ENCODE measurements at places on chromosomes 2 and 18.

GRCh38 chr2:143394062-143394461 lies 264.8 kb downstream of the ARHGAP15 start:
- no peak for DNase-seq

- no peak for DNase-seq
These were observed 36.5 kb upstream of the MAP2 start for GRCh38 chr2:209387389-209387788.

- no peak for DNase-seq
These were observed 396.8 kb upstream of the UBE2E3 start for GRCh38 chr2:180583441-180584140.

DNA sequence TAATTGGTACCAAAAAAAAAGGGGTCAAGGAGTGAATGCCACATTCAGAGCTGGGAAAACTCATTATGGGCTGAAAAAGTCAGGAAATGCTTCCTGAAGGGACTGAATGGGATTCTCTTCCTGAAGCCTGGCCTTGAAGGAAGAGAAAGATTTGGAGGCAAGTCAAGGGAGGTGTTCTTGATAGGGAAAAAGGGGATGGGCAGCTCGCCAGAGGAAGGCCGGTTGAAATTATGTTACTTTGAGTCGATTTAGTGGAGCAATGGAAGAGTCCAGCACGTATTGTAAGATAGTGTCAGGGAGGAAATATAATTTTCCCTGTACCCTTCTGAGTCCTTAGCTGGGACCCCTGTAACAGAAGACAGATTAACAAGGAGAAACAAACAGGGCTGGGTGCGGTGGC lies 115.3 kb upstream of the STPG4 start:
- DNase-seq: no peak

DNA sequence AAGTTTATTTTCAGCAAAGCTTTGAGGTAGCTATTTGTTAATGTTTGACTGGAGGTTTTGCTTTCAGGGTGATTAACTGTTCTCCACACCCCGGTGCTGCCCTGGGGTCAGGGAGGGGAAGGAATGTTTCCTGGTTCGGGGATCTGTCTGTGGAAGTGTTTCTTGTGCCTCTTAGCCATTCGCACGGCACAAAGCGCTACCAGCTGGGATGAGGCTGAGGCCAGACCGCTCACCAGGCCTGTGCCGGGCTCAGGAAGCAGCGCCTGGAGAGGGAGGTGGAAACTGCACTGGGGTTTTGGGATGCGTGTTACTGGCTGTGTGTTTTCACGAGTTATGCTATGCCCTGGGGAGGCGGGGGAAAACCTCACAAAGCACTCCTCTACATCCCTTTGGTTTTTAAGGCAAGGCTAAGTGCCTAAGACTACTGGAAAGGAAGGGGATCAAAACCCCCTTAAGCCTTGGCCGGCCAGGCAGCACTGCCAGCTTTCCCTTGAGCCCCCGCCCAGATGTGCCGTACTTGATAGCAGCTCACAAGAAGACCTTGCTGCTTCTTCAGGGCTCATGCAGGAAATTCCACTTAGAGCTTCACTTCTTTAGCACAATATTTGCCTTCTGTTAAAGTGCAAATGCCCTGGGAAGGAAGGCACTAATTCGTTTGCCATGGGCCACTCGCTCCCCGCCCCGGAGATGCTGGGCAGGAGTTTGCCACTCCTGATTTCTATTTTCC lies 65.7 kb upstream of the CNGA3 start:
- DNase-seq: no peak

DNA sequence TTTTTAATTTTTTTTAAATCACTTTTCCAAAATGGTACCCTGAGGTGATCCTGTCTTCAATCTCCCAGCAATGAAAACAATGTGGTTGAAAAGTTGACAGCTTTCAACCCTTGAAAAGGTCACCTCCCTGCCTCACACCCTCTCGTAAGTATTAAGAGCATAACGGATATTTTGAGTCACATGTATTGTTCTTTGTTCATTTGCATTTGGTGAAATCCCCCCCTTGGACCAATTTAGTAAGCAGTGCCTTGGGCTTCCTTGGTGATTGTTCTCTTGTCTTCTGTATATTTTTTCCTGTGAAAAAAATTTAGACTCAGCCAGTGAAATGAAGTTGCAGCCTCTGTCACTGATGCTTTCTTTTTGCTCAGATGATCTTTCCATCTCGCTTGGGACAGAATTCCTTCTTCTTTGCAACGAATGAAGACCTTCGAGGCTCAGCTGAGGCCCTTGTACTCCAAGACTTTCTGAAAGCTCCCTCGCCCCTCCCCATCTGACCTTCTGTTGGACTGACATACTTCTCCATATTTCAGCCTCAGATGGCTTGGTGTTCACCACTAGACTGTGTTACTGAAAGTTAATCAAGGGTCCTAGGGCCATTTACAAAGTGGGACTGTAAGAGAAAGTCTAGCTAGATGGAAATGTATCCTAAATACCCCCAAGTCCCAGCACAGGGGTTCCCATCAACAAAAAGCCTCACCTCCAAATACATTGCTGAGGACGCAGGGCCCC lies 158.4 kb downstream of the BCL2 start:
- DNase-seq: no peak

- DNase-seq: no peak
These were observed 12.6 kb upstream of the PKDCC start for GRCh38 chr2:42035241-42035640.

GRCh38 chr2:68653034-68653433 lies 9.7 kb downstream of the PROKR1 start:
- no peak for DNase-seq

- no peak for DNase-seq
These were observed 30.0 kb upstream of the NFATC1 start for GRCh38 chr18:79365701-79366100.

- DNase-seq: no peak
These were observed 149.0 kb downstream of the MEIS1 start for GRCh38 chr2:66583881-66584280.

- no peak for DNase-seq
These were observed 251.3 kb downstream of the EIPR1 start for GRCh38 chr2:3126171-3126910.

DNA sequence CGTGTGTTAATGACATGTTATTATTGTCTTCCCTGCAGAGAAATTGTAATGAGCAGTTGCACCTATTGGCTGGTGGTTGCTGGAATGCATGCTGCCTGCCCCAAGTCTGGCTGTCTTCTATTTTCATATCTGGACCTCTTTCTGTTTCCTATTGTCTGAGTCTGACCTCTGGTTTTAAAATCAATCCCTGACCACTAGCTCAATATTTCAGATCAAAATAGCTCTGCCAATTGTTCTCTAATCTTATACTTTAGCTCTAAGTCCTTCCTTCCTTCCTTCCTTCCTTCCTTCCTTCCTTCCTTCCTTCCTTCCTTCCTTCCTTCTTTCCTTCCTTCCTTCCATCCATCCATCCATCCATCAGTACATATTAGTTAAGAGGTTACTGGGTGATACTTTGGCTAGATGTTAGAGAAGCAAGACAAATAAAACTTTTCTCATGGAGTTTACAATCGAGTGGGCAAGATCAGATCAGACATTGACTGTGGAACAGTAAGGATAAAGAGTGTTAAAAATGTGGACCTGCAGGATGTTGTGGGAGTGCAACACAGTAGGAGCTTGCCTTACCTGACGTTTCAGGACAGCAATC lies 417.1 kb downstream of the SOCS6 start:
- no peak for DNase-seq

DNA sequence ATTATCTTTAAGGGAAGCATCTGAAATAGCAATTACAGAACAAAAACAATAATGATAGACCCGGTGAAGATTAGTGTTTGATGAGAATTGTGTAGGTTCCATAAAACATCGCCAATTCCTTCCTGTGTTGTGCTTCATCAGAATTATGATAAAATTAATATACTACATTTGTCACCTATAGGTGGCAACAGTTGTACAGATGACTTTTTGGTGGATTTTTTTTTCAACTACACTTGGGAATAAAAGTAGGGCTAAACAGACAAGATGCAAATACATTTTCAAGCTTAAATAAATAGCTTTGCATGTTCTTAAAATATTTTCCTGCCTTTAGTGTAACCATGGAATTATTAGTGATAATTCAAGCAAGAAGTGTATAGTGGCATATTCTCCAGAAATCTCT lies 7.0 kb upstream of the LYPD1 start:
- no peak for DNase-seq

DNA sequence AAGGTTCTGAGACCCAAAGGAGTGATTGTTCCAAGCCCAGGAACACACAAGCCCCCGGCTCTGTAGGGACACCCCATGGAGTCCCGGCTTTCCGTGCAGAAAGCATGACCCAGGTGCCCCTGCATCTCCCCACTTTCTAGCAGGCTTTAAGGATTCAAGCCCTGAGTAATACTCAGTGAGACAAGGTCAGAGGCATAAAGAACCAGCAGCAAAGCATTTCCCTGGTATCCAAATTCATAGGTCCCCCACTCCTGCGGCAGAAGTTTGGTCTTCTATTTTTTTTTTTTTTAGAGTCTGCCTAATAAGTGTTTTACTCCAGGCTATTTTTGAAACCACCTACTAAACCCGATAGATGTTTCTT lies 16.3 kb downstream of the TSHZ1 start:
- no peak for DNase-seq

DNA sequence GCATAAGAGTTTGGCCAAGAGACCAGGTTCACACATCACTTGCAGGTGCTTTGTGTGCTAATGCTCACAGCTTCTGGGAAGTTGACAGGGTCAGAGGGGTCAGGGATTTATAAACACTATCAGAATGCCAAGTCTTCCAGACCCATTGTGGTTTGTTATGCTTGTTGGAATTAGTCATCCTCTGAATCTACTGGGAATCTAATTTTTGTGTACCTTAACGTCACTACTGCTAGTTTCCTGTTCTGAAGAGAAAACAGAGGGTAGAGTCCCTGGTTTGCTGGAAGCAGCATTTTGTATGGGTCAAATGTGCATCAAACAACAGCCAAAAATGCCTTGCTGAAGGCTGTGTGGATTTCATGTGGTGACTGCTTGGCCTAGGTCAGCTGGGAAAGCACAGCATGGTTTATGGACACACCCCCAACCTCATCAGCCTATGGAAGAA lies 33.3 kb downstream of the ANTXR1 start:
- DNase-seq: no peak

GRCh38 chr18:46369323-46369722 lies 265.1 kb downstream of the HAUS1 start:
- DNase-seq: no peak

- DNase-seq: no peak
These were observed 18.3 kb upstream of the CHCHD5 start for GRCh38 chr2:112566104-112566503.

DNA sequence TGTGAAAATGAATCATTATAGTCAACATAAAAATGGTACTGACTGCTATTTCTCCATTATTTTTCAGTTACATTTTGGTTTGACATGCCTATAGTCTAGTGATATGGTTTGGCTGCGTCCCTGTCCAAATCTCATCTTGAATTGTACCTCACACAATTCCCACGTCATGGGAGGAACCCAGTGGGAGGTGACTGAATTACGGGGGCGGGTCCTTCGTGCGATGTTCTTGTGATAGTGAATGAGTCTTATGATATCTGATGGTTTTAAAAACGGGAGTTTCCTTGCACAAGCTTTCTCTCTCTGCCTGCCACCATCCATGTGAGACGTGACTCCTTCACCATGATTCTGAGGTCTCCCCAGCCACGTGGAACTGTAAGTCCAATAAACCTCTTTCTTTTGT lies 70.3 kb downstream of the BAZ2B start:
- no peak for DNase-seq

DNA sequence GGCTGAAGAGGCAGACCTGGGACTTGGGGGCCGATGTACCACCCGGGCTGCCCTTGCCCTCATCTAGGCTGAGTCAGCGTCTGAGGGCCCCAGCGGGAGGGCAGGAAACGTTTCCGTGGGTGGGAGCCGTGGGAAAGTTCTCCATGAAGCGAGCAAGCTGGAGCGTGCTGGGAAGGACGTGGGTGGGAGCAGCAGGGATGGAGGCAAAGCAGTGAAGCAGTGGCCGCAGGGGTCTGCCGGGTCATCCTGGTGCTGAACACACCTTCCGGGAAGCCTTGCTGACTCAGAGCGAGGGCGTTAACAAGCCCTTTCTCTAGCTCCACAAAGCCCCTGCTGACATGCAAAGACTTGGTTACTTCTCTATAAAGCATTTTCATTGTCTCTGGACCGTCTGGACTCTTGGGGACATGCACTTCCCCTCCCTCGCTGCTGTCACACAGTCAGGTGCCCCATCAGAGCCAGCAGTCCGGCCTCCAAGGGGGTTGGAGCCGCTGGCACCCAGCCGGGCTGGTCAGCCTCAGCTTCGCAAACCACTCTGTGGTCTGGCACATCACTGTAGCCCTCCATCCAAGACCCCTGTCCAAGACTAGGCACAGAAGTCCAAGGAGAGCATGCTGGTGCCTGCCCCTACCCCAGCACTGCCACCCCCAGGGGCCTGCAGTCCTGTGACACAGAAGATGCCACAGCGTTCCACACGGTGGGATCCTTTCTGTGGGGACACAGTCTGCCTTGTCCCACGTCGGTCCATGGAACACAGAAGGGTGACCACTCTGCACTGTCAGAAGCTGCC lies 115.1 kb upstream of the GPC1 start:
- DNase-seq: no peak

DNA sequence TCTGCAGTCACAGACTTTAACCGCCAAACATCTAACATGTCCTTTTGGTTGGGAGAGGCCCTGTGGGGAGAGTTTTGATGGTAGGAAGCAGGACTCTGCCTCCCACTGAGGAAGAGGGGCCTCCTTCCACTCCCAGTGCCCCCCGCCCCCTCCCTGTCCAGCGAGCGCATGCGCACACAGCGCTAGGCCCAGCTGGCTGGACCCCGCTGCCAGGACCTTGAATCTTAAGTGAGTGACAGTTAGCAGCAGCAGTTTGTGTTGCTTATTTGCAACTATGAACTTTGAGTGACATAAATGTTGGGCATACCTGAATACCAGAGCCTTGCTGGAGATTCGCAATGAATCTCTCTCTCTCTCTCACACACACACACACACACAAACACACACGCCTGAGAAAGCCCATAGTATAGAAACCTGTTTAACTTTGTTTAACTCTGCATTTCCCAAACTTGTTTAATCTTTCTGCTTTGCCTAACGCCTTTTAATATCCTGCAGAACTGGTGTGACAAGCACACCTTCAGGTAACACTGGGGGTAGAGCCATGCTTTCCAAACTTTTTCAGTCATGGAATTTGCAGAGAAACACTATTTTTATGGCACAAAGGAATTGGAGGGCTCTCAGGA lies 134.6 kb upstream of the SMAD2 start:
- DNase-seq: no peak

DNA sequence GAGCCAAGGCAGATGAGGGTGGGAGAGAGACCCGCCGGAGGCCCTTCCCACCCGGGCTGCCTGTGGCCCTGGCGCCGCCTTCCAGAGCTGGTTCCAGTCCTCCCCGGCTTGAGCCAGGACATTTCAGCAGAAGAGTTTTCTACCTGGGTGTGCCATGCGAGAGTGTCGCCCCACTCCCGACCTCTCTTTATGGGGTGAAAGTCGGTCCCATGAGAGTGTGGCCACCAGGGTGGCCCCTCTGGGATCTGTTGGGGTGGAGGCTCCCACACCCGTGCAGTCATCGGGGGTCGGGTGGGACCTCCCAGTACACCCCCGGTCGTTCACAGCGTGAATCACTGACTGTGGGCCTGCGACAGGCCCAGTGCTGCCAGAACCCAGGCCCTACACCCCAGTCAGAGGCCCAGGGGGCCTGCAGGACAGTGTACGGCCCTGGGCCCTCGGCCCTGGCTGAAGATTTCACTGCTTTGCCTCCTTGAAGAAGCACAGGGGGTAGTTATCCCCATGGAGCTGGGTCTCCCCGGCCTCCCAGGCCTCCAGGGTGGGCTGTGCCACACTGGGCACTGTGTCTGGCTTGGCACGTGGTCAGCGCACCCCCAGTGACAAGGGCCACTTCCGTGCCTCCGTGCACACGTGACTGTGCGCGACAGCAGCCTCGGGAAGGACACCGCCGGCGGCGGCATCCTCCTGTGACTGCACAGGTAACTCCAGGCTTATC lies 5.9 kb downstream of the NFATC1 start:
- DNase-seq: no peak

- DNase-seq: no peak
These were observed 31.1 kb downstream of the YPEL5 start for GRCh38 chr2:30177956-30178355.
